Posterior cingulate gyrus (tissue), 11 donors: ENCODE measurements at places on chromosomes 4 and X.

DNA sequence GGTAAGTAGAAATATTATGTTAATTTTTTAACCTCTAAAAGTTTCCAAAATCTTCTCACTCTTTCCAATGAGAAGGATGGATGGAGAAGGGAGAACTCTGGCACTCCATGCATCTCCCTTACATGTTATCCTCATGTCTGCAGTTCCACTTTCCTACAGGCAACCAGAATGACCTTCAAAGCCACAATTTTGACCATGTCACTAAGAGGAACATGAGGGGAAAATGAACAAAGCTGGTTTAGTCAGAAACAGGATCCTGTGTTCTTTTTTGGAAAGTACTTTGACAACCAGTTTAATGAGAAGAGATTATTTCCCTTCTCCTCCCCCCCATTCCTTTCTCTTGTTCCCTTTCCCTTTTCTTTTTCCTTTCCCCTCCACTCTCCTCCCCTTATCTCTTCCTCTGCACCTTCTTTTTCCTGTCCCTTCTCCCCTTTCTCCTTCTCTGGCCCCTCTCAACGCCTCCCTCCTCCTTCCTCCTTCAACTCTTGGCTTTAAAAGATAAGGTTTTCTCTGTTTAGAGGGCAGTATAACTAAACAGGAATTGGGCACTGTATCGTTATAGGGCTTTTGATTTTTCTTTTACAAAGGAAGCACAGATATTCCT lies 42.5 kb downstream of the DTHD1 start:
- DNase-seq, result no peak

- no peak for DNase-seq
Observed at GRCh38 chr4:112526061-112526460, 10.1 kb upstream of the NEUROG2 start.

GRCh38 chr4:43146198-43146597 lies 253.7 kb downstream of the GRXCR1 start:
- DNase-seq, result no peak

GRCh38 chr4:169058312-169058711 lies 48.3 kb upstream of the CBR4 start:
- no peak for DNase-seq

- DNase-seq, result peak; percentile 69
Observed at GRCh38 chr4:3786196-3786869, 20.1 kb downstream of the ADRA2C start.

GRCh38 chr4:71074452-71075299 lies 81.2 kb downstream of the DCK start:
- DNase-seq, result no peak

DNA sequence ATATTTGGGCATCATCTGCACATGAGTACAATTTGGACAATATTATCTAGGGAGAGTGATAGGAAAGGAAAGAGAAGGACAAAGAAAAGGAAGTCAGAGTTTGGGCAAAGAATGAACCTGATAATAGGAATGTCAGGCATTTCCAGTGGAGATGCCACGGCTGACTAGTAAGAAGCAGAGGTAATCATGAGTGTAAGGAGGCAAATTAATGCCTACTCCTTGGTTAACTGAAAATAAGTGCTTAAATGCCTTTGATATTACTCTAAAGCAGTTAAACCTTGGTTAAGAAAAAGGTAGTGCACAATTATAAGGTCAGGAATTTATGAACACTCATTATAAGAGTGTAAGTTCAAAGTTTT lies 99.2 kb upstream of the DDIT4L start:
- no peak for DNase-seq

- DNase-seq, result no peak
Observed at GRCh38 chr4:135741583-135741982, 1540.0 kb upstream of the PABPC4L start.

DNA sequence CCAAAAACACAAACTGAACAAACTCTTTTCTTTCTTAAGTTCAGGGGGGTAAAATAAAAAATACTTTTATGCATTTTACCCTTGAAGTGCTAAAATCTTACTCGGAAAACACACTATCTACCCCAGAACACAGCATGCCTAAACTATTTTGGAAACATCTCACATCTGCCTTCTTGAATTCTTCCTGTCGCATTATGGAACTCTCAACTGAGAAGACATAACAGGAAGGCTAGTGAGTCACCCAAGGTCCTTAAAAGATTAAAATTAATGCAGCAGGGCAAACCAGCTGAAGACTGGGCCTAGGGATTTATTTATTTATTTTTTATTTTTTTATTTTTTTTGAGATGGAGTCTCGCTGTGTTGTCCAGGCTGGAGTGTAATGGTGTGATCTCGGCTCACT lies 208.2 kb downstream of the APBB2 start:
- DNase-seq, result no peak

DNA sequence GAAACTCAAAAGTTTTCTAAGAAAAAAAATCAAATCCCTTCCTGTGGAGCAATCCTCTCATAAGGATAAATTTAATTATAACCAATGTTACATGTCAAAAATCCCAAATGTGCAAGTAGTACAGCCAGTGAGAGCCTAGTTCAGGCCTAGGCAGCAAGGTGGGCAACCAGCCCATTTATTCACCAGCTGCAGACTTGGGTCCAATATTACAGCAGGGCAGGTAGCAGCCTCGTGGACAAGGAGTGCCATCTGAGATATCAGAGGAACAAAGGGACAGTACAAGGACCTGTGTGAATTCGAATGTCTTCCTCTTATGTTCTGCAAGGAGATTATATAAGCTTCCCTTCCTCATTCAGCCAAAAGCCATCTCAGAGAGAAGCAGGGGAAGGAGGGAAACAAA lies 6.6 kb downstream of the HELQ start:
- no peak for DNase-seq
